Frontal cortex (tissue), 4 donors: ENCODE measurements at places on chromosomes 3 and 15.

- no peak for DNase-seq
Observed at GRCh38 chr3:142694225-142694624, 29.6 kb upstream of the TRPC1 start.

- DNase-seq, result no peak
Observed at GRCh38 chr15:51365417-51365816, 24.0 kb downstream of the GLDN start.

DNA sequence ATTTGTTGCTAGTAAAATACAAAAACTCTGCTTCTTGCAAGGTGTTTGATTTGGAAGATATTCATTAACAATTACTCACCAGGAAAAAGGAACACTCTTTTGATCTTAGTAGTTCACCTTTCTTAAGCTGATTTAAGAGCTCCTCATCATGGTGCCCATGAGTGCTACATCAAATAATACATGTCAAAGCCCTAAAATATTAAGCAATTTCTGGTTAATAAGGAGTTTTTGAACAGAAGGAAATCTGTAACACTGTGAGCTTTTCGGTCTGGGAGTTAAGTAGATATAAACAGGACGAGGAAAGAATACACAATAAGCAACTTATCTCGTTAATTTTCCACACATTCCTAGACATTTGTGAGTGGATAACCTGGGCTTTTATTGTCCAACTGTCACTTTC is 83.9 kb upstream of the DCBLD2 start:
- DNase-seq, result no peak

GRCh38 chr15:40598126-40598525 is 4.1 kb downstream of the KNL1 start:
- DNase-seq, result no peak

- DNase-seq, result no peak
Observed at GRCh38 chr3:143001034-143001368, 369 bp upstream of the U2SURP start.

DNA sequence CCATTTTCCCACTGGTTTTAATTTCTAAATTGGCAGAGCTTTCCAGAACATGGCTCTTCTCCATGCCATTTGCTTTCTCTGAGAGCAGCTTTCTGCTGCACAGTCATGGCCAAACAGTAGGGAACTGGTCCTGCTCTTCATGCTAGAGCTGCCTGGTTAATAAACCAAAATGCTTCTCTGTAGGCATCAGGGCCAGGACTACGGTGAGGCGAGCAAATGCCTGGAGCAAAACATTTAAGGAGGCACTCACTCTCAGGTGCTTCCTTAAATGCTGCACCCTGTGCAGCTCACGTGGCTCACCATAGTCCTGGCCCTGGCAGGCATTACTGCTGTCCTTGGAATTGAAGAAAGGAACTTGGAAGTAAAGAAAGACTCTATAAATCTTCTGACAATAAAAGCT is 48.5 kb upstream of the PPP2R3A start:
- no peak for DNase-seq

- DNase-seq, result no peak
Observed at GRCh38 chr15:80785811-80786354, 6.7 kb downstream of the CEMIP start.

GRCh38 chr3:147680837-147681483 is 271.8 kb downstream of the ZIC1 start:
- DNase-seq, result no peak

DNA sequence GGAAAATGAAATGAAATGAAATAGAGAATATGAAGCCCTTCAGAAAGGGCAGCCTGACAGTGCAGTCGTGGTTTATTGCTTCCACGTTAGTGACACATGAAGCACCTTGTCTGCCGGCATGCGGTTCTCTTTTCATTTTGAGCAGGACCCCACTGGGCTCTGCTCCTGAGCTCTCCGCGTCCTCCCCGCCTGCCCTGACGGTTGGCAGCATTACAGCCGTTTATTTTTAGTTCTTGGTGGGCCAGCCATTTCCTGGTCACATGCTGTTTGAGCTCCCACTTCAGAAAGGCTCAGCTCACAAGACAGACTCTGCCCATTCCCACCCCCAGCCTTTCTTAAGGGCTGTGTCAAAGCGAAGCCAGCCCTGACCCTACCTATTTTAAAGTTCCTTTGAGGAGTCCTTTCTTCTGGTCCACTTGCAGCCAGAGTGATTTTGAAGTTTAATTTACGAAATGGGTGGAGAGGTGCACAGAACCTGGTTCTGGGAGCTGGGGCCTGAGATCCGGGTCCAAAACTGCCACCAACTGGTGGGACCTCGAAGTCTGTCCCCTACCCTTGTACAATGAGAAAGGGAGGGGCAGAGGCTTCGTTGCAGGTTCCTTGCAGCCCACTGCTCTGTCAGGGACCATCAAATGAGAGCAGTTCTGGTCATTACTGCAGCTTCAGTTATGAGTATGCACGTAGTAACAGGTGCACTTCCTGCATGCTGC is 60.1 kb downstream of the MGLL start:
- no peak for DNase-seq
